ENCODE measurements at places on chromosomes 13 and 19.

DNA sequence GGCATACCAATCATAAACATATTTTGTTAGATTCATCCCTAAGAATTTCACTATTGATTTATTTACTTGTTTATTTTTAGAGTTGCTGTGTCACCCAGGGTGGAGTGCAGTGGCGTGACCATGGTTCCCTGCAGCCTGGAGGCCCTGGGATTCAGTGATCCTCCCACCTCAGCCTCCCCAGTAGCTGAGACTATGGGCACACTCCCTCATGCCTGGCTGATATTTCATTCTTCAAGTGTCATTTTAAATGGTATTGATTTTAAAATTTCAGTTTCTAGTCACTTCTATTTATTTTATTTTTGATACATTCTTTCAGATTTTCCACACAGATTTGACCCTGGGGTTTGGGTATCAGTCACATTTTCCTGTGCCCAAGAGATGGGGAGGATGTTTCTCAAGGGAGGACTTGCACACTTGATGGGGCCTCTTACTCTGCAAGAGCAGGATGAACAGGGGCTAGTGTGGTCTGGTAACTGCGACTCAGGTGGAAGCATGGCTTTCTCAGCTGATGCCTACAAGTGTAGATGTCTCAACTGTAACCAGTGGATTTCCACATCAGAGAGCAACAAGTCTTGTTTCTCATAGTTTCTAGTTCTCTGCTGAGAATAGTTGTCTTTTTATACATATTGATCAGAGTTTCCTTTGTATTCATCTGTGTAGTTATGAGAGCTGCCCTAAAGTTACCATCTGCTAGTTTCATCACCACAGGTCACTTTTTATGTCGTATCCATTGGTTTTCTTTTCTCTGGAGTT lies 40.2 kb downstream of the CCNE1 start:
- DNase-seq, result no peak

GRCh38 chr19:1026783-1027649 lies 608 bp downstream of the CNN2 start:
- no peak for DNase-seq

DNA sequence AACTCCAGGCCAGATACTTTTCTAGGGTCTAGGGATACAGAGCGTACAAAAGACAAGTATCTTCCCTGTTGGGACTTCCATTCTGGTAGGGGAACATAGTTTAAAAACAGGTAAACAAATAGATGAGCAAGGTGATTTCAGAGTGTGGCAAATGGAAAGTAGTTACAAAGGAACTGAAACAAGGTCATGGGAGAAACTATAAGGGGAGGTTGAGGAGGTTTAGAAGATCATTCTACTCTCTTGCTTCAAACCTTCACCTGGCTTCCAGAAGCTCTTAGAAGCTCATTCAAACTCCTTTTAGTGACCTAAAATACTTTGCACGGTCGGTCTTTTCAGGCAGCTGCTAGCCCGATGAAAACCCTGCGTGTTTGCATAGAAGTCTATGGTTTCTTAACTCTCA lies 9.1 kb downstream of the FFAR2 start:
- DNase-seq, result no peak

DNA sequence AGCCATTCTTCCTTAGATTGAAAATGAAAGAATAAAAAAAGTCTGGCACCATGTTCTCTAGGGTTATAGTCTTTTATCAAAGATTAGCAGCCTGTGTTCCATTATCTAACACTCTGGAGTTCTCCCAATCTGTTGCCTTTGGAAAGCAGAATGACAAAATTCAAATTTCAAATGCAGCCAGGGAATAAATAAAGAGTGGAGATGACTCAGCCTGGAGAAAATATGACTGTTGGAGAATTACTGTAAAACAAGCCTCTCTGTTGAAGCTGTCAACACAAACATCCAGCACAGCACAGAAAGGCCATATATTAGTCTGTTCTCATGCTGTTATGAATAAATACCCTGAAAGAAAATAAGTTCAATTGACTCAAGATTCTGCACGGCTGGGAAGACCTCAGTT lies 650.5 kb upstream of the SLC10A2 start:
- DNase-seq, result no peak

DNA sequence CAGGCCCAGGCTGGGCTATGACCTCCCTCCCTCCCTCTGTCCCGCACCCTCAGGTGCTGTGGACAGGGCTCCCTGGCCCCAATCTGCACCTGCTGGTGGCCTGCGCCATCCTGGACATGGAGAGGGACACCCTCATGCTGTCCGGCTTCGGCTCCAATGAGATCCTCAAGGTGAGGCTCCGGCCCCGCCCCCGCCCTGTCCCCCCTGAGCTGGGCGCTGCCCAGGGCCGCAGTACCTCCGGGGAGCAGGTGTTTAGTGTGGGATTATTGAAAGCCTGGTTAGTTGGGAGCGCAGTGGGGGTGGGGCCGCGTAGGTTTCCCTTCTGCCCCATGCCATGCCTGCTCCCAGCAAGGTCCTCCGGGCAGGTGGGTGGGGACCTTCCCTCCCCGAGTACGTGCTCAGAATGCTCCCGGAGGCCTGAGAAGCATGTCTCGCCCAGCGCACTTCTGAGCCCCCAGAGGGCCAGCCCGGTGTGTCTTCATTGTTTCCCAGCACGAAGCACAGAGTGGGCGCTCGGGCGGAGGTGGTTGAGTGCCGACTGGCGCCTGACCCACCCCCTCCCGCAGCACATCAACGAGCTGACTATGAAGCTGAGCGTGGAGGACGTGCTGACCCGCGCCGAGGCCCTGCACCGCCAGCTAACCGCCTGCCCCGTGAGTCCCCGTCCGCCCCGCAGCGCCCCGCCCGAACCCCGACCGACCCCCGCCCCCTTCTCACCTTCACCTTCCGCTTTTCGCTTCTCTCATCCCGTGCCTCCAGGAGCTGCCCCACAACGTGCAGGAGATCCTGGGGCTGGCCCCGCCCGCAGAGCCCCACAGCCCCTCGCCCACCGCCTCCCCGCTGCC lies 8.8 kb downstream of the IL4I1 start:
- DNase-seq, result no peak

- DNase-seq, result no peak
Observed at GRCh38 chr19:7883105-7883504, 5.2 kb upstream of the LRRC8E start.

DNA sequence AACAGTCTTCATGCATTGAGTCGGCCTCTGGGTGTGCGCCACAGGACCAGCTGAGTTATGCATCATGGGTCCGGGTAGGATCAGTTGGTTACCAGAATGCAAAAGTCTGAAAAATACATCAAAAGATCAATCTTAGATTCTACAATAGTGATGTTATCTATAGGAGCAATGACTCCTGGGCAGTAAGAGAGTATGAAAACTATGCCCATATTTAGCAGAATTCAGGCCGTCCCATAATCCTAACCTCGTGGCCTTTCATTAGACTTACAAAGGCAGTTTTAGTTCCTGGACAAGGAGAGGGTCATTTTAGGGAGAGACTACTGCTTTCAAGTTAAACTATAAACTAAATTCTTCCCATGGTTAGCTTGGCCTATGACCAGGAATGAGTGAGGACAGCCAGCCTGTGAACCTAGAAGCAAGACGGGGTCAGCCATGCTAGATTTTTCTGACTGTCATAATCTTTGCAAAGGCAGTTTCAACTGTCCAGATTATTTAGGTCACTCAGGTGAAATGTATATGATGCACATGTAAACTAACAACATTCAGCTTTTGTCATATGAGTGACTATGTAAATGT lies 11.8 kb upstream of the CDADC1 start:
- DNase-seq, result no peak

DNA sequence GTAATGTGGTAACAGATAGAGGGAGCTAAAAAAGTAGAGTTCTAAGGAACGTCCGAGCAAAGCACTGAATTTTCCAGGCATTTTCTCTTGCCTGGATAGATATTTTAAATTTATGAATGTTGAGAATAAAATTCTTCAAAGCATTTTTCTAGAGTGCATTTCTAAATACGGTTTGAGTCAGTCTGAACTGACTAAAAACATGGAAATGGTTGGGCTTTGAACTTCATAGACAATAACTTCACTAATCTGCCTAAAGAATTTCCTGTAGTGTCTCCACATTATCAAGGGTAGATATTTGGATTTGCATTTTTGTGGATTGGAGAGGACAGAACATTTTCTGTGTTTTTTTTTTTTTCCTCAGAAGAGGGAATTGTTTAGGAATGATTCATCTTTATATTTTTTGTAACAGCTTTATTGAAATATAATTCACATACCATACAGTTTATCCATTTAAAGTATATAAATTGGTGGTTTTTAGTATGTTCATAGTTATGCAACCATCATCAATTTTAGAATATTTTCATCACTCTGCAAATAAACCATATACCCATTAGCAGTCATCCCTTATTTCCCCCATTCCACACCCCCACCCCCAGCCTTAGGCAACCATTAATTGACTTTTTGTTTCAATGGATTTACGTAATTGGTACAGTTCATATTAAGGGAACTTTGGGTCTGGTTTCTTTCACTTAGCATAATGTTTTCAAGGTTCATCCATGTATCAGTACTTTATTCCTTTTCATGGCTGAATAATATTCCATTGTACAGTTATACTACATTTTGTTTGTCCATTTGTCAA lies 20.7 kb downstream of the GARRE1 start:
- no peak for DNase-seq

DNA sequence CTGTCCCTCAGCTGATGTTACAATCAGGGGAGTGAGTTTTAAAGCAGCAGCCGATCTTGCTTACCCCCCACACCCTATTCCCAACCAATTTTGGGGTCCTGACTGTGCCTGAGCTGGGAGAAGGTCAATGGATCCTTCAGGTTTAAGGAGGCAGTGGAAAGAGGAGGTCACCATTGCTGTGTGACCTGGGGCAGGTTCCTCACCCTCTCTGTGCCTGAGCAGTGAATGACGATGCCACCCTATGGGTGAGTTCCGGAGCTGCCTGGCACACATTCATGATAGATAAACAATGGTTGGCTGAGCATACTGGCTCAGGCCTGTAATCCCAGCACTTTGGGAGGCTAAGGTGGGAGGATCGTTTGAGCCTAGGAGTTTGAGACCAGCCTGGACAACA lies 20.3 kb upstream of the JUND start:
- no peak for DNase-seq

- DNase-seq, result no peak
Observed at GRCh38 chr19:38635483-38636399, 11.7 kb upstream of the ACTN4 start.

DNA sequence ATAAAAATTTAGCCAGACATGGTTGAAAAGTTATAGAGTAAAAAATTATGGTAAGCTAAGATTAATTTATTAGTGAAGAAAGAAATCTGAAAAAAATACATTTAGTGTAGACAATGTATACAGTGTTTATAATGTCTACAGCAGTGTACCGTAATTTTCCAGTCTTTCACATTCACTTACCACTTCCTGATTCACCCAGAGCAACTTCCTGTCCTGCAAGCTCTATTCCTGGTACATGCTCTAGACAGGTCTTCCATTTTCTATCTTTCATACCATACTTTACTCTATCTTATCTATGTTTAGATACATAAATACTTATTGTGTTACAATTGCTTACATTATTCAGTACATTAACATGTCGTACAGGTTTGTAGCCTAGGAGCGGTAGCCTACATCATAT lies 1387.8 kb upstream of the ATXN8OS start:
- no peak for DNase-seq

DNA sequence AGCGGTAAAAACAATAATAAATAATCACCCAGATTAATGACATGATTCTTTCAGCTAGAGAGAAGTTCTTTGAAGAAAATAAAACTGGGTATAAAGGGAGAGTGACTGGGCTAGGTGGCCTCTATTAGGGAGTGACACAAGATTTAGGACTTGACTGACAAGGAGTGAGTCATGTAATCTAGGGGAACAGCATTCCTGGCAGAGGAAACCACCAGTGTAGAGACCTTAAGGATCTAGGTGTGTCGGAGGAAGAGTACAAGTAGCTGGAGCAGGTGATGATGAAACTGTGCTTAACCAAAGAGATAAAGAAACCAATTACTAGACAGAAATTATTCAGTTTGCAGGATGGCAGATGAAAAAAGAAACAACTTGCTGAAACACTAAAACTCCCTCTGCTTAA lies 248.0 kb downstream of the RFC3 start:
- DNase-seq, result no peak

DNA sequence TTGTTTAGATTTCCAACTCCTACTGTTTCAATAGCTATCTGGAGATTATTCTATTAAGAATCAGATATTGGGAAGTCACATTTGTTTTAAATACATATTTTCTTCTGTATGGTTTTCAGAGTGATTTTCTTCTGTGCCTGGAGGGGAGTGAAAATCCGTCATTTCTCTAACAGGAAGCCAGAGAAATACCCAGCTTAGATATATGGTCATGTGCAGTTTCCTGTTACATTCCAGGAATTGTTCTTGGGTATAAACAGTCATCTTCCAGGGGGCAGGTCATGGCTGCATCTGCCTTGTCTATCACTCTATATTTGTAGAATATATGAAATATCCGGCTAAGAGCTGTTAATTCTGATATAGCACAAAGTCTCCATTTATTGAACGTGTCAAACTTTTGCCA lies 77.5 kb upstream of the MIR17HG start:
- DNase-seq, result no peak

DNA sequence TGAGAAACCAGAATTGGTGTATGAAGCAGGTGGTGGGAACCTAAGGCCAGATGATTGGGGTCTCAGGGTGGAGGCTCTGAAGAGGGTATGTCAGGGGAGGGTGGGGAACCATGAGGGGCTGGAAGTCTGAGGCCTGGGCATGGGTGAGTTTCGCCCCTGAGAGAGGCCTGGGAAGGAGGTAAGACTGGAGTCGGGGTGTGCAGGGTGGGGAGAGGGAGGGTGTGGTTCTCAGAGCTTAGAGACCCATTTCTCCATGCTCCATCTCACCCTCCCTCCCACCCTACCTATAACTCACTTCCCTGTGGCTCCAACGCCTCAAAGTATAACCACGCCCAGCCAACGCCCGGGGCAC lies 1.0 kb upstream of the KLHL26 start:
- DNase-seq, result no peak

DNA sequence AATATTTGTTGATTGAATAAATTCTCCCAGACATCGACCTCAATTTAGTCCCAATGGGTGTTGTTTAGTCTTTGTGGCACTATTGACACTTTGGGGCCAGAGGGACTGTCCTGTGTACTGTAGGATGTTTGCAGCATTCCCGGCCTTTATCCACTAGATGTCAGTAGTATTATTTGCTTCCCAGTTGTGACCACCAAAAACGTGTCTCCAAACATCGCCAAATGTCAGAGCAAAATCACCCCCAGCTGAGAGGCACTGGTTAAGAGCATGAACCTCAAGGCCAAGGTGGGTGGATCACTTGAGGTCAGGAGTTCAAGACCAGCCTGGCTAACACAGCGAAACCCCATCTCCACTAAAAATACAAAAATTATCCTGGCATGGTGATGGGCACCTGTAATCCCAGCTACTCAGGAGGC lies 15.4 kb downstream of the NLRP12 start:
- no peak for DNase-seq

DNA sequence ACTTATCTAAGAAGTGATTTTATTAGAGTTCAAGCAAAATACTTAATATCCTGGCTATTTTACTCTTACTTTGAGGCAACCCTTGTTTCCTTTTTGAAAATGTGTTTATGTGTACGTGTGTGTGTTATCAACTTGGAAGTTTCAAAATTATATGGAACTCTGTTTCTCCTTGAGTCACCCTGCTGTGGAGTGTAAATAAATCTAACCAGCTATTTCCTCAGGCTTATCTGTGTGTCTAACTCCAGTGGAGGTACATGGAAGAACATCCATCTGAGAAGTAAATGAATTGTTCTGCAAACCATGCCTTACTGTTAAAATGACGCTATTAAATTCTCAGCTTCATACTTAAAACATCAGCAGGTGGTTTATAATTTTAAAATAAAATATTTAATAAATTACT lies 583.4 kb upstream of the SLITRK5 start:
- no peak for DNase-seq

GRCh38 chr13:91187522-91187921 lies 160.0 kb upstream of the MIR17HG start:
- no peak for DNase-seq

- no peak for DNase-seq
Observed at GRCh38 chr13:106348075-106348840, 187.2 kb downstream of the EFNB2 start.

All from NCI-H446 treated with DMSO at 0.1 percent for 48 hours (cell line).